HEK293T (cell line): ENCODE measurements at places on chromosomes 1 and 21.

GRCh38 chr1:26999440-26999987, 6.0 kb downstream of the TRNP1 start:
- no peak for DNase-seq

DNA sequence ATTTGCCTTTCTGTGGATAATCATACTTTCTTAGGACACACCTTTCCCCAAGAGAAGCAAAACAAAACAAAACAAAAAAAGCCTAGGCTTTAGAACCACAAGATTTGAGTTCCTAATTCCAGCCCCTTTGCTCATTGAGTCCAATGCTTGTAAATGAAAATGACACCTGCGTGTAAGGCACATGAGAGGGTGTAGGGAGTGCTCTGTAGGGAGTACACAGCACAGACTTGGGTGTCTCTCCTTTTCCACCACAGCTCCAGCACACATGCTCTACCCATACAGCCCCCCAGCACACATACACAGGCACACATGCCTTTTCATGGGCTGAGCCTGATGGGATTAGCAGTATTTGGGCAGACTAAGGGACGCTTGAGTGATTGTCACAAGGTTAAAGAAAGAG, 9.2 kb upstream of the NGF start:
- DNase-seq = no peak

- no peak for DNase-seq
Measured at GRCh38 chr1:169122976-169123375, 16.5 kb downstream of the ATP1B1 start.

DNA sequence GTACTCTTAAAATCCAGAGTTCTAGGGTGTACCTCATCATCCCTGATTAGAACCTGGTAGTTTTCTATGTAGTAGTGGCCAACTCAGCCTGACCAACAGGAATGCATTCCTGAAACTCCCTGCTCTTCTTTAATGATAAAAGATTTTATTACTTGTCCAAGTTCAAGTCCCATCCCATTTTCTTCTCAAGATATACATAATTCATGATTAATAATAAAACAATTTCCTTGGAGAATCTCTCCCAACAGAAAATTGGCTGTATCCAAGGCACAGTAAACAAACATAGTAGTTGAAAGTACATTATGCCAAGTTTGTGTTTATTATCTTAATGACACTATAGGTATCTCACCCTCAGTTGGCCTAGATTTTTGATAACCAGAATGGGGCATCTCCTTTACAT, 714.1 kb upstream of the ADAMTS5 start:
- no peak for DNase-seq
